Epithelial cell of proximal tubule (primary cell): ENCODE measurements at places on chromosomes 7 and 10. TPM values are rescaled to one million over a fixed set of nuclear protein-coding genes. Genes with fewer than 3 reads are reported as not detected.

DNA sequence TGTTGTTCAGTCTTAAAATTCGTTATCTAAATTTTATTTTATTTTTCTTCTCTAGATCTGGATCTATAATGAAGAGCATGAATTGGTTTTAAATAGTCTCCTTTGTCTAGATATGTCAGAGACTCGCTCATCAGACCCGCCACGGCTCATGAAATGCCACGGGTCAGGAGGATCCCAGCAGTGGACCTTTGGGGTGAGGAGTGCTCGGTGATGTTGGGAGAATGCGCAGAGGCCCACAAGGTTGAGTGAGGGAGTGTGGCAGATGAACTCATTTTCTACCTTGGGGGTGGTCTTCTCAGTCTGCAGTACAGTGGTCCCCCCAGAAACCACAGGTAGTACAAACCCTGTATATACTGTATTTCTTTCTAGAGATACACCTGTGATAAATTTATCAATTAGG lies 95.3 kb downstream of the GALNT11 start:
- DNase-seq, result no peak

DNA sequence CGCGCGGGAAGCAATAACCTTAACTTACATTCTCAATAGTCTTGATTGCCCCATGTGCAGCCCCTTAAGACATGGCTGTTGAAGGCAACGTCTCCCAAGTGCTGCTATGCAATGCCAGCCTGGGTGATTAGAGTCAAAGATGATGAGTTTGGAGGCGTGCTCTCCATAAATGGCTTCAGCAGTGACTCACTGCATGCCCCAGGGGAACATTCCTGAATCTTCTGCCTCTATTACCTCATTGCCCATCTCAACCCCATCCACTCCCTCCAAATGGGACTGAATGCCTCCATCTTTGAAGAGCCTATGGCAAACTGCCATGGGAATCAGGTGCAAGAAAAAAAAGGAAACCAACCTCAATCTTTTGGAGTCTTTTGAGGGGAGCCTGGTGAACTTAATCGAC lies 282.8 kb downstream of the SNX10 start:
- no peak for DNase-seq

GRCh38 chr10:22690158-22690557 lies 24.2 kb downstream of the PIP4K2A start:
- no peak for DNase-seq

DNA sequence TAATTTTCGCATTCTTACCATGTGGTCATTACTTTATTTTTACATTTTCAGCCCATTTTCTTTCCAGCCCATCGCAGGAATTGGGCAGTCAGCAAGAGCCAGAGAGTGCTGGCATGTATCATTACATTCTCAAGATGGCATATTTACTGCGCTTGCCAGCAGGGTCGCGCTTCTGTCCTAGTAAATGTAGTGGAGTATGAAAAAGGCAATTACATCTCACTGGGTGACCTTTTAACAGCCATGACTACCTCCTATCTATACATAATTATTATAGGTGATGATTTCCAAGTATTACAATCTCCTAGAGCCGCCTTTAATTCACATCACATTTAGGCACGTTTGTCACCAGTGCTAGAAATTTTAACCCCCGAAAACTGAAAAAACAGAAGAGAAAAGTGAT lies 433.7 kb upstream of the MGMT start:
- DNase-seq, result no peak

- no peak for DNase-seq
These were observed 27.8 kb upstream of the APBB1IP start for GRCh38 chr10:26410356-26410755.

GRCh38 chr10:59904426-59905065 lies 1.8 kb downstream of the CCDC6 start:
- no peak for DNase-seq

DNA sequence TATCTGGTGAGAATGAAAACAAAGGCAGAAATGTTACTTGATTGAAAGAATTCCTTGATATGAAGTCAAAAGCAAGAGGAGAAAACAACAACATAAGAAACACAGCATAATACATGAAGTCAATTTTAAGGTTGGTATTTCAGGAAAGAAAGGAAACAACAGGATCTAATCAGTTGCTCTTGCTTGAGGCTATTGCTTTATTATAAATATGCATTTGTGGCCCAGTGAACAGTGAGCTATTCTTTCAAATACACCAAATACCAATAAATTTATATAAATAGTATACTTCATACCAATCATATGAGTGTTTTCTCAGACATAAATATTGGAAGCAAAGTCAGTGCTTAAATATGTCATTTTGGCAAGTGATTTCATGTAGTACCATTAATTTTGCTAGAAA lies 806.6 kb downstream of the NXPH1 start:
- DNase-seq, result no peak

- DNase-seq, result no peak
These were observed 42.5 kb upstream of the LRGUK start for GRCh38 chr7:134084488-134085144.

DNA sequence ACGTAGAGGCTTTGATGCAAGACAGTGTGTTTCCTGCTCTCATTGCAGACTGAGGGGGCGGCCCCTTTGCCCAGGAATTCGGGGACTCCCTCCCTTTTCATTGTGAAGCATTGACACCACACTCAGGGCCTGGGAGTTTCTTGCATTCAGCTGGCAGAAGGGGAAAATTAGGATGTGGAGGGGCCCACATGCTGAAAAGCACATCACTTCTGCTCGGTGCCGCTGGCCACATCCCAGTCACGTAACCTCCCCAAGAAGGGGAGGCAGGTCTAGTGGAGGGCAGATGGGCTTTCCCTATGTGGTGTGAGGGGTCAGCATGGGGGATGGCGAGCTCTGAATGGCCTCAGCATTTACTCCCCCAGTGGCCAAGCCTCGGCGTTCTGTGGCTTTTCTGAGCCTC lies 47.9 kb downstream of the ADCY1 start:
- DNase-seq, result no peak

DNA sequence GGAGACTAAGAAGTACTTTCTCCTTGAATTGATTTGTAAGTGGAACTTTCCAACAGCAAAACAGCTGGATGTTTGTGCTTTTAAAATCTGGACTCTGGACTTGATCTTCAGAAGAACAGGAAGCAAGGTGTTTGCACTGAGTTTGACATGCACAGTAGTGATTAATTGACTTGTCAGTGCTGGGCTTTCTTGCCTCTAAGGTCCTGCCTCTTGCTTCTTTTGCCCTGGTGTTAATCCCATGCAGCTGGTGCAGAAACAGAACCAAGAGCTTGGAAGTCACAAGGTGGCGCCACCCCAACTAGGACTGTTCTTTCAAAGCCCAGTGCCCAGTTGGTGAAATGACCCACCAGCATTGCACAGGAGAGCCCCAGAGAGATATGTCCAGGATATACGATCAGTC lies 66.8 kb upstream of the SEPHS1 start:
- DNase-seq, result no peak

DNA sequence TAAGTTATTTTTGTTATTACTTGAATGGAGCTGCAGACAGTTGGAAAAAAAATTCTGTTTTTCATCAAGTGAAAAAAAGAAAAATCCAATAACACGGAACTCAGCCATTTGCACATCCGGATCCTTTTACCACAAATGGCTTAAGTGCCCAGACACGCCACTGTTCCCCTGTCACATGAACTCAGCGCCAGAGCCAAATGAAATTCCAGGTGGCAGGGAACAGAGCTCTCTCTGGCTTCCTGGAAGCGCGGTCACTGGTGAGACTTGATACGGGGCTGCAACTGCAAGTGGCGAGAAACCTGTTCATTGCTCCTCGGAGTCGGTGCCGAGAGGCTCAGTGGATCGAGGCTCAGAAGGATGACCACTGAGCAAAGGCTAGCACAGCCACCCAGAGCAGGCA lies 60.8 kb upstream of the NPTX2 start:
- DNase-seq, result no peak

- no peak for DNase-seq
These were observed 817.9 kb downstream of the DNAJB9 start for GRCh38 chr7:109387530-109387929.

DNA sequence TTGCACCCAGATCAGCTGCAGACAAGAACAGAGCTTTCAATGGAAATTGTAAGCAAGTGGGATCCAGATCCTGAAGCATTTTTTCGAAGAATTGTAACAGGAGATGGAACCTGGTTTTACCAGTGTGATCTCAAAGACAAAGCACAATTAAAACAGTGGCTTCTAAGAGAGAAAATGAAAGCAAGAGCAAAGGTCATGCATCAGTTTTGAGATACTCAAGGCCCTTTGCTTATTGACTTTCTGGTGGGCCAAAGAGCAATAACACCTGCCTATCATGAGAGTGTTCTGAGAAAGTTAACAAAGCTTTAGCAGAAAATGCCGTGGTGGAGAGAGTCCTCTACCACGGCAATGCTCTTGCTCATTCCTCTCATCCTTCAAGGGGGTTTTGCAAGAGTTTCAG lies 194.8 kb downstream of the TMEM178B start:
- DNase-seq, result no peak

GRCh38 chr10:21424459-21424861 lies 101.0 kb downstream of the SKIDA1 start:
- no peak for DNase-seq

GRCh38 chr10:21273400-21273968 lies 252.0 kb downstream of the SKIDA1 start:
- DNase-seq, result no peak

GRCh38 chr7:106255246-106255645 lies 29.5 kb downstream of the NAMPT start:
- DNase-seq, result no peak

DNA sequence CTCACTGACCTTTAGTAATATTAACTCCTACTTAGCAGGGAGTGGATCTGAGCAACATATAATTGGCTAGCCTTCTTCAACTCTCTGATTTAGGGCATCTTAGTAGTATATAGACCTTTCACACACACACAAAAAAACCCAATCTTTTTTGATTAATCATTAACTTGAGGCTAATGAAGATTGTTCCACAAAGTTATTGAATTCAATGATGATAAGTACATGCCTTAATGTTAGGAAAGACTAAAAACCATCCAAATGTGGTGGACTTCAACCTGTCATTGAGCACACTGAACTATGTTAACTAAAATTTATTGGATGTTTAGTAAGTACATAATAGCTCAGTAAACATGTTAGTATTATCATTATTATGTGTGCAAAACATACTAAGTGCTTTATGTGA lies 179.4 kb upstream of the SLC25A13 start:
- DNase-seq, result no peak

GRCh38 chr10:124997306-124997705 lies 55.4 kb downstream of the ZRANB1 start:
- no peak for DNase-seq

- no peak for DNase-seq
These were observed 111.3 kb upstream of the PODXL start for GRCh38 chr7:131667699-131668098.

DNA sequence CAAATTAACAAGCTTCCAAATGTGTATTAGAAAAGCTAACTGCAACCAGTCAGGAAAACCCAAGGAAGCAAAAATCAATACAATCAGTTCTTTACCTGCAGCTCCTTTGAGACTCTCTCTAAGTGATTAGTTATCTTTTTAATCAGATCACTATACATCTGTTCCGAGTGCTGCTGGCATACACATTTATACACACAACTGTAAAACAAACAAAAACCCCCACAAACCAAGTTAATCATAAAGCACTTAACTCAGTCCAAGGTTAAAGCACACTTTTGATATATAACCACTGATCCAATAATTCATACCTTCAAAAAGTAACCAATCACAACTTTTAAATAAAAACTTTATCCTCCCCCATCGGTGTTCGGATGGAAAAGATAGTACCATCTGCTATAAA lies 25.6 kb downstream of the CACUL1 start:
- no peak for DNase-seq

DNA sequence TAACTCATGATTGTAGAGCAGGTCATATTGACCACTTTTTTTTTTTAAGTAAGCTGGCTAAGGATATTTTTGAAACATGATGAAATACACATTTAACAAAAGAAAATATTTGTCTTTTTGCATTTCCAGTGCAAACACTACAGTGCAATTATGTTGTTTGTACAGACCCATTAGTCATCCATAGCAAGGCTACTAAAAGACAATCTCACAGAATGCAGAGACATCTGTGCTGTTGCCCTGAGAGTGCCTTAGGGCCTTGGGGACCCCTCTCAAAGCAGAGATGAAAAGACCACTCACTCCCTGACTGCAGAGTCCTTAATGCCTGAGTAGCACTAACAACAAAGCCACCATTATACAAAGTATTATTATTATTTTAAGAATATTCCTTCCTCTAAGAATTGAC lies 104.5 kb downstream of the NRCAM start:
- no peak for DNase-seq

- DNase-seq, result no peak
These were observed at the start of gene NRP1 for GRCh38 chr10:33334153-33334804. TSS of gene NRP1 (minus strand) at chr10:33334667. CDS start at chr10:33334382, 285 bp downstream.

GRCh38 chr7:98128346-98128745 lies 21.7 kb downstream of the LMTK2 start:
- no peak for DNase-seq

GRCh38 chr7:85641331-85641730 lies 454.5 kb upstream of the SEMA3D start:
- DNase-seq, result no peak

GRCh38 chr10:112258407-112258806 lies 24.8 kb upstream of the TECTB start:
- no peak for DNase-seq

DNA sequence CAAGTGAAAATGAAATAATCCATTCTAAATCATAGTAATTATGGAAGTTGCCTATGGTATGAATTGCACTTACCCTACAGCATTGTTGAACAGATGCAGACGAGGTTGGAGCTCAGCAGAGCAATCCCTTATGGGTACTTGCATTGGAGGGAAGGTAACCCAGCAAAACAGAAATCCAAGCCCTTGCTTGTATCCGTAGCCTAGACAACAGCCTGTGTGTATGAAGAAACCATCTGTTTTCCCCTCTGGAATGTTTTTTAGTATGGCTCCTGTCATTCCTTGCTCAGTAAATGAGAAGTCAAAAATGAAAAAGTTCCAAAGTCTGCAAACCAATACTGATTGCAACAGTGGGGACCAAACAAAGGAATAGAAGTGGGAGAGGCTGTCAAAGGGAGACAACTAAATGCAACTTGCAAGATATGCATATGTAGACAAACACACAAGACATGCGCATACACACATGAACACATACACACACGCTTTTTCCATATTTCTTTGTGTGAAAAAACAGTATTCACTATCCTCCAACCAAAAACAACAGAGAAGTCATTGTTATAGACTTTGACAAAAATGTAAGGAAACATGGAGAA lies 260.8 kb downstream of the DYNC1I1 start:
- DNase-seq, result no peak

The CDHR1 gene
- total RNA-seq, result 1.1 and 2.5 TPM in 2 replicates

The ACHE gene
- 0.51 and 3.3 TPM in 2 replicates for total RNA-seq

The SPAM1 gene
- total RNA-seq, result not detected in 2 replicates

The COL17A1 gene
- 1.7 and 2.3 TPM in 2 replicates for total RNA-seq

The TMEM106B gene
- 54.7 and 57.4 TPM in 2 replicates for total RNA-seq

The KCP gene
- 0.51 and 5.2 TPM in 2 replicates for total RNA-seq

The CTAGE6 gene
- 0.06 TPM in 1 of 2 replicates, not detected in the other for total RNA-seq

The LRRD1 gene
- not detected in 2 replicates for total RNA-seq

The ST8SIA6 gene
- total RNA-seq, result 0.23 TPM in 1 of 2 replicates, not detected in the other

The CALML3 gene
- total RNA-seq, result not detected in 2 replicates

The PAX4 gene
- total RNA-seq, result not detected in 2 replicates

The CD36 gene
- not detected in 2 replicates for total RNA-seq

The RTKN2 gene
- 7.1 and 13.8 TPM in 2 replicates for total RNA-seq

The GPR37 gene
- total RNA-seq, result 1.4 and 2.3 TPM in 2 replicates

The KIF20B gene
- total RNA-seq, result 23.6 and 26.1 TPM in 2 replicates
